ENCODE measurements at places on chromosomes 2 and 18. TPM values are rescaled to one million over a fixed set of nuclear protein-coding genes. Genes with fewer than 3 reads are reported as not detected.
A peak's percentile ranks its signal among the peaks of the same experiment; 100 is the strongest.

GRCh38 chr2:168328421-168328820 is 81.0 kb upstream of the STK39 start:
- no peaks in the 10 kb centered on the region for H3K27me3 ChIP-seq
- DNase-seq: no peak
- H3K4me1 ChIP-seq: no peaks in the 10 kb centered on the region
- no peak overlapping the region for H3K4me3 ChIP-seq
- H3K36me3 ChIP-seq: no peaks in the 10 kb centered on the region
- H3K27ac ChIP-seq: no peak overlapping the region

DNA sequence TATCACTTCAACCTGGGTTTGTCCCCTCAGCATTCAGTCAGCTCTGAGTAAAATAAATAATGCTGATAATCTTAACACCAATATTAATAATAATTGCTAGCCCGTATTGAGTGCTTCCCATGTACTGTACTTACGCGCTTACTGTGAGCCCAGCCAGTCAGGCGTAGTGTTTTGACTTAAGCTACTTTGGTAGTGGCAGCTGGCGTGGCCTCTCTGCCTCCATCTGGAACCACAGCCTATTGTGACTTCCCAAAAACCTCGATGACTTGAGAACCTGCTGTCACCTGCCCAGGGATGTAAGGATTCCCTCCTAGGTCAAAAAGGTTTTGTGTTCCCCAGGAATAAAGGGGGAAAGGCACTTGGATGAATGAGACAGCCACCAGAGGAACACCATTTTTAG is 53.2 kb downstream of the SUMO1 start:
- H3K36me3 ChIP-seq: no peaks in the 10 kb centered on the region
- no peak overlapping the region for H3K27ac ChIP-seq
- no peak for DNase-seq
- H3K27me3 ChIP-seq: no peaks in the 10 kb centered on the region
- no peaks in the 10 kb centered on the region for H3K4me1 ChIP-seq

- H3K4me3 ChIP-seq: no peak overlapping the region
- no peak overlapping the region for H3K27ac ChIP-seq
- DNase-seq: no peak
Measured at GRCh38 chr2:113038291-113038690, 14.4 kb downstream of the IL36B start.

The COL4A4 gene
- not detected for total RNA-seq

DNA sequence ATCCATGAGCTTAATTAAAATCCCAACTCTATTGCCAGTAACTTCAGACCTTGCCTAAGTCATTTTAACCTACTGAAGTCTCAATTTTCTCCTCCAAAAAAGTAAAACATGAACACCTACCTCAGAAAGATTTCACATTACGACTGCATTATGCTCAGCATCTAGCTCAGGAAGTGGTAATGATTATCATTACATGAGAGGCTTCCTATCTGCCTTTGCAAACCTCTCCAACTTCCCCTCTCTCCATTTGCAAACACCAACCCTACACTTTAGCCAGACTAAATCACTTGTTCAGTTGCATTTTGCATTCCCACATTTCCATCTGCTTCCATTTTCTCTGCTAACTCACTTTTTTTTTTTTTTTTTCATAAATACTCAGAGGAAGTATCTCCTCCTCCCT is 6.8 kb downstream of the SLC38A11 start:
- H3K4me3 ChIP-seq: no peak overlapping the region
- no peaks in the 10 kb centered on the region for H3K4me1 ChIP-seq
- H3K27me3 ChIP-seq: no peaks in the 10 kb centered on the region
- H3K27ac ChIP-seq: no peak overlapping the region

GRCh38 chr2:70505613-70506391 is 47.8 kb downstream of the TGFA start:
- no peaks in the 10 kb centered on the region for H3K36me3 ChIP-seq
- H3K27me3 ChIP-seq: no peaks in the 10 kb centered on the region
- H3K4me3 ChIP-seq: no peak overlapping the region
- no peak overlapping the region for H3K27ac ChIP-seq
- DNase-seq: no peak

GRCh38 chr2:225765820-225766219 is 366.3 kb downstream of the NYAP2 start:
- no peak overlapping the region for H3K4me3 ChIP-seq
- no peak overlapping the region for H3K27ac ChIP-seq
- DNase-seq: no peak
- H3K27me3 ChIP-seq: no peaks in the 10 kb centered on the region

DNA sequence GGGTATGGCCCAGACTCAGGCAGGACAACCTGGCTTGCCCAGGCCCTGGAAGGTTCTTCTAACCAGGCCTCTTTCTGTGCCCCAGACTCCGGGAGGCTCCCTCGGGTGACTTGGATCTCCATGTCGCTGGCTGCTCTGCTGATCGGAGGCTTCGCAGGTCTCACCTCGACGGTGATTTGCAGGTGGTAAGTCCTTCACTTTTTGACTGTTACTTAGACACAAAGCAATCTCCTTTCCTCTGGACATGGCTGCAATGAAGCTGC is 103.5 kb downstream of the TPO start:
- peaks cover 30% of the 10 kb centered on the region for H3K4me1 ChIP-seq
- no peaks in the 10 kb centered on the region for H3K36me3 ChIP-seq
- H3K27ac ChIP-seq: no peak overlapping the region

DNA sequence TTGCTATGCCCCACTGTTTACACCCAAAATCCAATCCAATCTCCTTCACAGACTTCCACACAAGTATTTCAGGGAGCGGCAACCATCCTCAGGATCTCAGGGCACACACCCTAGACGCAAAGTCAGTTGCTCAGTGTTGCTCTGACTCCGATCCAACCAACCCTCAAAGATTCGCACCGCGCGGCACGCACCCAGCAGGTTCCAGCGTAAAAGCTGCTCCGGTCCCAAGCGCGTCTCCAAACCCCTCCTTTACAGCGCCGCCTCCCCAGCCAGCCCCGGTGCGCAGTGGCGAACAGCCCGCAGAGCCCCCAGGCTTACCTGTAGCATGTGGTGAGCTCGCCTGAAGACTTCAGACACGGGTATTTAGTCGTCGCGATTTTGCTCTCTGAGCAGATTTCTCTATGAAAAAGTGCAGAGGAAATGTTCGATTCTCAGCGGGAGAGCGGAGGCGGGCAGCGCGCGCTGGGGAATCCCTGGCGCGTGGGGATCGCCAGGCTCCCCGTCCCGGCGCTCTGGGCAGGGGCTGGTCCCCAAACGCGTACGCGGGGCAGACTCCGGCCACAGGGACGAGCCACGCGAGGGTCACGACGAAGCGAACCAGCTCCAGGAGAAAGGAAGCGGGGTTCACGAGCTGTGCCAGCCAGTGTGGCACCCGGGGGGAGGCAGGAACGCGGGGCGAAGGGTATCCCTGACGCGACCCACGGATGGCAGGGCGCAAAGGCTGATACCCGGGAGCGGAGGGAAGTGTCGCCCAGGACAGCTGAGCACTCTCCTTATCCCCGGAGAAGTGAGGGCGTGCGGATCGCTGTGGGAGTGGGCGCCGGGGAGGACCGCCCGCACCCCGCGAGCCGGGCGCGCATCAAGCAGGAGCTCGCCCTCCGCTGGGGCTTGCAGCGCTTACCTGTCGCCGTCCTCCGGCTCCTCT is 650 bp downstream of the CCBE1 start:
- no peaks in the 10 kb centered on the region for H3K4me1 ChIP-seq
- peaks cover 6% of the 10 kb centered on the region for H3K27me3 ChIP-seq
- no peaks in the 10 kb centered on the region for H3K36me3 ChIP-seq
- no peak for DNase-seq
- no peak overlapping the region for H3K27ac ChIP-seq

DNA sequence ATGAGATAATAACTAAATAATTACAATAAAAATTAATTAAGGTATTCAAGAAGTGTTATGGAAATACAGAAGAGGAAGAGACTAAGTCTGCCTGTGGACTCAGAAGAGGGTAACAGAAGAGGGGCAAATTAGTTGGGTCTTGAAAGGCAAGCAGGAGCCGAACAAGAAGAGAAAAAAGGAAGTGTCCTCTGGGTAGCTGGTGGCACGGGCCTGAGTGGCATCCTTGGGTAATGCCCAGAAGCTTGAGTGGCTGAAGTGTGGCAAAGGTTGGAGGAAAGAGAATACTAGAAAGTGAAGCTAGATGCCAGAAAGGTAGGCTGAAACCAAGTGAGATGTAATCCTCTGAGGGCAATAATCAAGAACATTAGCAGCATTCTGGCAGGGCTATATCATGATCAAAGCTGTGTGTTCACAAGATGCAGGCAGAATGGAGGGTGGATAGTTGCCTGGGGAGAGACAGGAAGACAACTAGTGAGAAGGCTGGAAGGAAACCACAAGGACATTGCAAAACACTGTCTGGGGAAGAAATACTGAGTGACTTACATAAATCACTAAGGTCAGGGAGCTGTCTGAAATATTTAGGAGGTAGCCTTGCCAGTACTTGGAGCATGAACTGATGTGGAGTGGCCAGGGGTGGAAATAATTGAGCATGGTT is 16.2 kb downstream of the DOCK10 start:
- no peak for DNase-seq
- no peak overlapping the region for H3K4me3 ChIP-seq
- no peaks in the 10 kb centered on the region for H3K36me3 ChIP-seq
- no peak overlapping the region for H3K27ac ChIP-seq
- H3K27me3 ChIP-seq: no peaks in the 10 kb centered on the region
- H3K4me1 ChIP-seq: peaks cover 75% of the 10 kb centered on the region

DNA sequence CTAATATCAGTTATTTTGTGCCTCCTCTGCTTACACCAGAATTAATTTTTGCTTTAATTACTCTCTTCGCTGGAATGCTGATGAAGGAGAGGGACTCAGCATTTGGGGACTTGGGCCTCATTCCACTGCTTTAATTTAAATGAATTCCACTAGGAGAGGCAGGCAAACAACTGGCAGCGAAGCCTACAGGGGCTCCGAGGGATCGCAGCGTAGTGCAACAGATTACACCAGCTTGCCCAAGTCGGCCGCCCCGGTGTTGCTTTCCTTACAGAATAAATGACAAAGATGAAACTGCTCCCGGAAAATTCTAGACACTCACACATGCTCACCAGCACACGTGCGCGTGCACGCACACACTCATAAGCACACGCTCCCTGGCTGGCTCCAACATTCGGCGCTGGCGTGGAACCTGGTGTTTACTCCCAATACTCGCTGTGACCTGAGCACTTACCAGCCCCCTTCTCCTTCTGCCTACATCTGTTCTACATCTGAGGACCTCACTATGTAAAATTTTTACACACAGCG is 175.4 kb downstream of the ZNF521 start:
- no peak overlapping the region for H3K27ac ChIP-seq
- DNase-seq: no peak
- no peak overlapping the region for H3K4me3 ChIP-seq
- H3K4me1 ChIP-seq: no peaks in the 10 kb centered on the region
- H3K27me3 ChIP-seq: no peaks in the 10 kb centered on the region
- no peaks in the 10 kb centered on the region for H3K36me3 ChIP-seq

The RUFY4 gene
- not detected for total RNA-seq

DNA sequence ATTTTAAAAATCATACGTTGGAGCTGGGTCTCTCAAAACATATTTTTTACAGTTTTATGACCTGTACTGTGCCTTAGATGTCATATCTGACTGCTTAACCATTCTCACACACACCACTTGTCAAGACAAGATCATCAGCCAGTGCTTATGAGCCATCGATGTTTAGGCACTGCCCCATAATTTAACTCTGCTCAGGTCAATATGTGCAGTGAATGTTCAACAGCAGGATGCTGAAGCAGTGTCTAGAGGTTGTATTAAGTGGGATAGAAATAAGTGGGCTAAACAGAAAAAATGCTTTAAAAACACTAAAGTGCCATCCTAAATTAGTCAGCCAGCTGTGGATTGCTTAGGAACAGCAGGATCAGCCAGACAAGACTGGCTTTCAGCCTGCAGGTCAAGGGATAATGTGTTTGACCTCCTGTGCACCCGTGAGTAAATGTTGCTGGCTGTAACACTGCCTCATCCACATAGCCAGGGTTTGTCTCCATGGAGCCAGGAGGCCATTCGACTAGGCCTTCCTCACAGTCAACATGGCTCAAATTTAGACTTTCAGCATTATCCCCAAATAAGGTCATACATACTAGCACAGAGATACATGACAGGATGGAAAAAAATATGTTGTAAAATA is 139.0 kb upstream of the NXPH2 start:
- H3K4me3 ChIP-seq: no peak overlapping the region
- H3K27me3 ChIP-seq: no peaks in the 10 kb centered on the region
- H3K27ac ChIP-seq: no peak overlapping the region
- no peaks in the 10 kb centered on the region for H3K36me3 ChIP-seq
- no peaks in the 10 kb centered on the region for H3K4me1 ChIP-seq

The LINC00305 gene
- not detected for total RNA-seq

The GAREM1 gene
- not detected for total RNA-seq

The DES gene
- not detected for total RNA-seq

GRCh38 chr2:218271487-218271797 is 1.1 kb downstream of the PNKD start:
- no peak overlapping the region for H3K27ac ChIP-seq
- no peak for DNase-seq
- peaks cover 36% of the 10 kb centered on the region for H3K36me3 ChIP-seq
- H3K4me3 ChIP-seq: peak overlapping the region; percentile 88
- H3K27me3 ChIP-seq: no peaks in the 10 kb centered on the region
- peaks cover 31% of the 10 kb centered on the region for H3K4me1 ChIP-seq

DNA sequence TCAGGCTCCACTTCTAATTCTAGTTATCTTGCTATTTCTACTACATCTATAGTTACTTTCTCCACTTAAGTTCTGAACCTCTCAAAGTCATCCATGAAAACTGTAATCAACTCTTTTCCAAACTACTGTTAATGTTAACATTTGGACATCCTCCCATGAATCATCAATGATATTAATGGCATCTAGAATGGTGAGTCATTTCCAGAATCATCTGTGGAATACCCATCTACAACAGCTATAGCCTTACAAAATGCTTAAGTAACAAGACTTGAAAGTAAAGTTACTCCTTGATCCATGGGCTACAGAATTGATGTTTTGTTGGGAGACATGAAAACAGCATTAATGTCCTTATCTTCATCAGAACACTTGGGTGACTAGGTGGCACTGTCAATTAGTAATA is 35.4 kb downstream of the BARD1 start:
- H3K27me3 ChIP-seq: no peaks in the 10 kb centered on the region
- no peak for DNase-seq
- H3K27ac ChIP-seq: no peak overlapping the region
- H3K4me1 ChIP-seq: no peaks in the 10 kb centered on the region

DNA sequence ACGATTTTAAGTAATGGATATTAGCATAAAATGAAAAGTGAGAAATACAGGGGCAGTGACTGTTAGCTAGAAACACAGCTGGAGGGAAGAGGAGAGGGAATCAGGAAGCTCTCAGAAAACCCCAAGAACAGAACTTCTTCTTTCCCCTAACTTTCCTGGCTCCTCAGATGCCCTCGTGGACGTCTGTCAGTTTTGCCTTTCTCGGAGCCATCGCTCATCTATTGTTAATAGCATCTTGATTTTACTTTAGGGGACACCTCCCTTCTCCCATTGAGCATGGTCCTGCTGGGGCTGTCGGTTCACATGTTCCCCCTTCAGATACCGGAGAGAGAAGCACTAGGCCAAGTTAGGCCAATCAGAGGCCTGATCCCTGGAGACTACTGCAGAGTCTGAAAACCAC is 2.3 kb upstream of the PLEK start:
- no peak overlapping the region for H3K4me3 ChIP-seq
- no peaks in the 10 kb centered on the region for H3K27me3 ChIP-seq
- H3K4me1 ChIP-seq: peaks cover 21% of the 10 kb centered on the region
- H3K27ac ChIP-seq: no peak overlapping the region
- no peaks in the 10 kb centered on the region for H3K36me3 ChIP-seq
- DNase-seq: no peak

Measured in CD8-positive, alpha-beta memory T cell (primary cell).